Activated CD4-positive, alpha-beta T cell treated with anti-CD3 and anti-CD28 coated beads, Interleukin-2, Interleukin-4, amounts not matched to agents 100 ng/mL and 50 ng/mL, durations not matched to agents 16 hours and 8 hours (primary cell): ENCODE measurements at places on chromosomes 7 and 10.
A peak's percentile ranks its signal among the peaks of the same experiment; 100 is the strongest.

DNA sequence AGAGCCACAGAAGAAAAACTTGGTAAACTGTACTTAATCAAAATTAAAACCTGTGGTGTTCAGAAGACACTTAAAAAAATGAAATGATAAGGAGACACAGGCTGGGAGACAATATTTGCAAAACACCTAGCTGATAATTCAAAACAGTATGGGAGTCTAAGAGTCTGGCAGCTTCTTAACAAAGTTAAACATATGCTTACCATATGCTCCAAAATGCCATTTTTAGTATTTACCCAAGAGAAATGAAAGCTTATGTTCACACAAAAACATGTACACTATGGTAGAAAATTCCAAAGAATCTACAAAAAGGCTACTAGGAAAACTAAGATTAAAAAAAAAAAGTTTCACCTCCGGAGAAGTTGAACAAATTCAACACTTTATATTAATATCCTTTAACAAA is 48.6 kb downstream of the ITGB1 start:
- no peak for DNase-seq

DNA sequence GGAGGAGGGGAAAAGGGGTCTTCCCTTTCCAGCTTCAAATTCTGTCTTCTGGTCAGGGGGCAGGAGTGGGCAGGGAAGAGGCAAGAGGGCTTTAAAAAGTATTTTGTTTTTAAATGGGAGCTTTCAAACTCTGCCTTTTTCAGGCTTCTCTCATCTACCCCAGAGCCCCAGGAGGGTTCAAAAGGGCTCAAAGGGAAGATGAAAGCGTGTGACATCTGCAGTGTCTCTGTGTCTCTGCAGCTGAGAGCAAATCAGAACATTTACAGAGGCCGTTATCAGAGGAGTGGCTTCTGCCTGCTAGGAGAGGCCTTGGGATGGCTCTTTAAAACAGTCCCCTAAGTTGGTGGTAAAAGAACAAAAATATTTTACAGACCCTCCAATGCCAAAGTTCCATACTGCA is 30.3 kb downstream of the TRIM8 start:
- no peak for DNase-seq

DNA sequence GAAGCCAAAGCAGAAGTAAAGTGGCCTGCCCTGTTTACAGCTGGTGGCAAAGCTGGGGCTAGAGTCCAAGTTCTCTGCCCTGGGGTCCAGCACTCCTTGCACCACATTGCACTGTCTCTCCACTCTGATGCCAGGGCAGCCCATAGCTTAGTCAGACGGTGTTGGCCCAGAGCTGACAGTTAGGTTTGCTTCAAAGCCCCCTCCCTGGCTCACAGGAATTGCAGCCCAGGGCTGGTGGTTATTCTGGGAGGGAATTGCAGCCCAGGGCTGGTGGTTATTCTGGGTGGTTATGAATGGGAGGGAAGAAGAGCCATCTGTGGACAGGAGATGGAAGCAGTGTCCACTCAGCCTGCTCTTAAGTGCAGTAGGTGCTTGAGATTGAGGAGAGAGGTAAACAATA is 88.9 kb downstream of the SCRN1 start:
- no peak for DNase-seq

- DNase-seq = no peak
These were observed 52.6 kb upstream of the TMEM106B start for GRCh38 chr7:12158334-12159060.

DNA sequence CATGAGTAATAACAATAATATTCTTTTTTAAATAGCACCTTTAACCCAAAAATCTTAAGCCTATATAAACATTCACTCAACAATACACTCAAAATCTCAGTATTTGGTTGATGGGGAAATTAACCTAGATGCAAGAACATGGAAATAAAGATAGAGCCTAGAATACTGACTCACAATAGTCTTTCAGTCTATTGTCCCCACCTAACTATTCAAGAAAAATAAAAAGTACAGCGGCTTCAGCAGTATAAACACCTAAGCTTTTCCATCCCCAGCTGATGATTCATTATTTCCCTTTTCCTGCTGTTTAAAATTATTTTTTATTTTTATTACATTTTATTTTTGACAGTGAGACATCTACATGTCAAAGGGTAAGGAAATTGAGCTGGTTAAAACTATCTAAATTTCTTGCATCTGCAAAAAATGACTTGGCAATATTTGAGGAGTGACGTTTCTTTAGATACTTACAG is 201.4 kb downstream of the FZD1 start:
- DNase-seq = no peak

DNA sequence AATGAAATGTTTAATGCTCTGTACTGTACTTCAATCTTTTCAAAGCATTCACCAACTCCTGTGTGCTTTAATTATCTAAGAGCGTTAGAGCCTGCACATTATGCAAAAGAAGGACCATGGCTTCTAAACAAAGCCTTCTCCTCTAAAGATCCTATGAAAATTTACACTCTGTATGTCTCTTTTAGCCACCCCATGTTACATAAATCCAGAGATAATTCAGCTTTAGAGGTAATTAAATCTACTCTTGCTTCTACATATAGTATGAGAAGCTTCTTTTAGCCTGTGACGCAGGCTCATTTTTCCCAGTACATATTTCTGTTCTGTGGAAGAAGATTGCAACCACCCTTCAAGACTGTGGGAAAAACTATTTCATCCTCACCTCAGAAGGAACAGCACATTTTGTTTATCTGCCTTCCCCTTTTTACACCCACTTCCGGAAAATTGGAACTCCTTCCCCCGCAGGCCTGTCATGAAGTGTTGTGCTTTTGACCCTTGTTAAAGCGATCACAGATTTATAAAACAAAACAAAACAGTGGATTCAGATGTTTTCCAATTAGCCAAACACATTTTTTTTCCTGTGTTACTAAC is 8.1 kb upstream of the TAS2R16 start:
- DNase-seq = no peak

- DNase-seq = no peak
These were observed 441.8 kb downstream of the INHBA start for GRCh38 chr7:41261080-41261479.

DNA sequence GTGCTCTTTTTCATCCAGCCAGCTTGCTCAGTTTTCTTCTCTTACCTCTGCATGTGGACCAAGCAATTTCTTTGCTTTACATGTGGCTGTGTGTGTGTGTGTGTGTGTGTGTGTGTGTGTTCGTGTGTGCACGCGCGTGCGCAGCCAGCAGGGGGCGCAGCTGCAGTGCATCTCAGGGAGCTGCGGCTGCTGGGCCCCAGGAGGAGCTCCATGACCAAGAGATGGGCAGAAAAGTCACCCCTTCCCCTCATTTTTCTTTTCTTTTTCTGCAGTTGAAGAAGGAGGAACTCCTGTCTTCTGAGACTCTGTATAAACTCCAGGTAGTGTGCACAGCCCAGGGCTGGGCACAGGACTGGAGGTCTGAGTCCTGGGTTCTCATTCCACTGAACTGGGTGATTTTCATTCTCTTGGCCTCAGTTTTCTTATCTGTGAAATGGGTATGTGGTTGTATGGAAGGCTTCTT is 41.8 kb downstream of the BLNK start:
- peak; percentile 71 for DNase-seq

GRCh38 chr7:134255814-134256213 is 60.9 kb downstream of the SLC35B4 start:
- no peak for DNase-seq

GRCh38 chr7:158013085-158013668 is 574.4 kb downstream of the PTPRN2 start:
- DNase-seq = no peak

GRCh38 chr7:12731214-12731656 is 43.8 kb downstream of the ARL4A start:
- peak; percentile 2 for DNase-seq
